ENCODE measurements at places on chromosomes 4 and X.
A peak's percentile ranks its signal among the peaks of the same experiment; 100 is the strongest.

GRCh38 chr4:182831376-182831775 lies 85.8 kb downstream of the DCTD start:
- no peaks in the 10 kb centered on the region for H3K36me3 ChIP-seq
- peaks cover 5% of the 10 kb centered on the region for H3K4me1 ChIP-seq

DNA sequence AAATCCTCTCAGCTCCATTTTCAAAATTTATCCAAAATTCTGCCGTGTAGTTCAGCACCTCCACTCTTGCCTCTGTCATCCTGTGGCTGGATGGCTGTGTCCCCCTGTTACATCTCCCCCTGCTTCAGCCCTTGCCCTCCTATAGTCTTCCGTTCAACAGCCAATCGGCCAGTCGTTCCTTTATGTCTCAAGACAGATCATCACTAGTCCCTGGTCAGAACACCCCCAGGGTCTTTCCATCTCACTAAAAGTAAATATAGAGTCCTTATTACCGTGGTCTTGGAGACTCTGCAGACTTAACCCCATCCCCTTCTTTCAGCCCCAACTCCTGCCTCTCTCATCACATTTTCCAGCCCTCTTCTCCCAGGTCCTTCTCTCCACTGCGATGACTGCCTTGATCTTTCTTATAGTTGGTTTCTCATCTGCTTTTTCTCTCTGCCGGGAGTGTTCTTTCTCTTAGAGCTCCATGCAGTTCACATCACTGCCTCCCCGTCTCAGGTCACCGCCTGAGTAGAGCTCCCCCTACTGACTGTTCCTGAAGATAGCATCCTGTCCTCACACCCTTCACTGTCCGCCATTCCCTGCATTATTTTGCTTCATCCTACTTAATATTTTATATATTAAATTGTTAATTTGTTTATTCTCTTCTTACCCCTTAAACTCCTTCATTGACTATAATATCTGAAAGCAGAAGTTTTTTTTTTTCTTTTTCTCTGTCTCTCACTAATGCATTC lies 736.9 kb upstream of the MAGEB2 start:
- no peak for DNase-seq
- no peaks in the 10 kb centered on the region for H3K4me1 ChIP-seq
- no peak overlapping the region for H3K27ac ChIP-seq
- H3K27me3 ChIP-seq: no peaks in the 10 kb centered on the region

GRCh38 chr4:151095142-151095541 lies 4.3 kb upstream of the RPS3A start:
- H3K36me3 ChIP-seq: peaks cover 8% of the 10 kb centered on the region
- peaks cover 20% of the 10 kb centered on the region for H3K4me1 ChIP-seq
- no peak overlapping the region for H3K27ac ChIP-seq
- no peak overlapping the region for H3K4me3 ChIP-seq

DNA sequence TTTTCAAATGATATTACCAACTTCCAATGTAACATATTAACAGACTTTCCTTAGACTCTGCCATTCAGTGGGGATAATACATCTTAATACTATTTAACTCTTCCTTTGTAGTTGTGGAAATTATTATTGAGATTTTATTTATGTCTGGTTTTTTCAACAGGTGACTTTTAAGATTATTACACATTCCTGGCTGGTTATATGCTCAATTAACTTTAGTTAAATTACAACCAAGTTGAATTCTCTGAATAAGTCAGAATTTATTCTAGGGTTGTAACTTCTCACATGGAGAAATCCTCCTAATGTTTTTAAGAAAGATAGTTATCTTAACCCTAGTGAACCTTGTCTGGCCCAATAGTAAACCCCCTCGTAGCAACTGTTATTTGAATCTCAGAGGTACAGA lies 107.3 kb downstream of the SLC10A6 start:
- H3K4me3 ChIP-seq: no peak overlapping the region
- H3K36me3 ChIP-seq: no peaks in the 10 kb centered on the region
- H3K27me3 ChIP-seq: no peaks in the 10 kb centered on the region
- DNase-seq: no peak
- no peak overlapping the region for H3K27ac ChIP-seq
- H3K4me1 ChIP-seq: no peaks in the 10 kb centered on the region

DNA sequence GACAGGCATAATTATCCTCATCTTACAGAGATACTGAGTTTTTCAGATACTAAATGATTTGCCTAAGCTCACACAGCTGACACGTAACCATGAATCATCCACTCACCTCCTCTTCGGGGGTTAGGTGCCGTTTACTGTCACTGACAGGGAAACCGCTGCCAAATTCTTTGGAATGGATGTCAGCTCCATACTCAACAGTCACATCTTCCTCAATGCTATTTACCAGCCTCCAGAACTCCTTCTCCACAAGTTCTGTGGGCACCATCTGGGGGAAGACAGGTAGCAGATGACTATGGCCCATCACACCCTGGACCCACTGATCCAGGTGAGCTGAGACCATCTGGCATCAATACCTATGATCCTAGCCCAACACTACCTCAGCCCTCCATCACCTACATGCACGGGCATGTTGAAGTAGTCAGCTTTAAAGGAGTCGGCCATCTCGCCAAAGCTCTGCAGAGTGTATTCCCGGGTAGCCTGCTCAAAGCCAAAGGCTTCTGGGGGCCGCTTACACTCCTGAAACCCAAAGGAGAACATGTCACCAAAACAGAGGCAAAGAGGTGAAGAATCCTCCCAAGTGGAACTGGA lies 13.5 kb downstream of the KDM5C start:
- H3K27me3 ChIP-seq: no peaks in the 10 kb centered on the region
- no peaks in the 10 kb centered on the region for H3K4me1 ChIP-seq
- no peak overlapping the region for H3K4me3 ChIP-seq
- no peak overlapping the region for H3K27ac ChIP-seq
- DNase-seq: no peak

GRCh38 chr4:139900964-139901376 lies 235.4 kb downstream of the MGST2 start:
- no peak for DNase-seq
- H3K27me3 ChIP-seq: peaks cover 4% of the 10 kb centered on the region
- H3K27ac ChIP-seq: no peak overlapping the region
- H3K4me3 ChIP-seq: no peak overlapping the region
- H3K4me1 ChIP-seq: peaks cover 12% of the 10 kb centered on the region

- H3K36me3 ChIP-seq: no peaks in the 10 kb centered on the region
- no peak overlapping the region for H3K27ac ChIP-seq
- H3K4me3 ChIP-seq: no peak overlapping the region
- no peak for DNase-seq
These were observed 84.7 kb downstream of the NHS start for GRCh38 chrX:17459661-17460060.

GRCh38 chr4:54139332-54139731 lies 39.4 kb downstream of the GSX2 start:
- H3K36me3 ChIP-seq: no peaks in the 10 kb centered on the region
- no peak for DNase-seq
- H3K27ac ChIP-seq: no peak overlapping the region
- H3K4me1 ChIP-seq: no peaks in the 10 kb centered on the region
- H3K4me3 ChIP-seq: no peak overlapping the region

- peak overlapping the region; percentile 98 for H3K27ac ChIP-seq
- H3K27me3 ChIP-seq: no peaks in the 10 kb centered on the region
These were observed 1.2 kb upstream of the TAPT1 start for GRCh38 chr4:16227462-16227868.

GRCh38 chr4:47031011-47031678 lies at the start of gene GABRB1:
GABRB1 (plus strand) TSS chr4:47031567.
- H3K4me3 ChIP-seq: peak within 1 kb of the TSS; percentile 63
- H3K27ac ChIP-seq: no peak within 1 kb of the TSS
- no peaks in the 10 kb centered on the region for H3K36me3 ChIP-seq

DNA sequence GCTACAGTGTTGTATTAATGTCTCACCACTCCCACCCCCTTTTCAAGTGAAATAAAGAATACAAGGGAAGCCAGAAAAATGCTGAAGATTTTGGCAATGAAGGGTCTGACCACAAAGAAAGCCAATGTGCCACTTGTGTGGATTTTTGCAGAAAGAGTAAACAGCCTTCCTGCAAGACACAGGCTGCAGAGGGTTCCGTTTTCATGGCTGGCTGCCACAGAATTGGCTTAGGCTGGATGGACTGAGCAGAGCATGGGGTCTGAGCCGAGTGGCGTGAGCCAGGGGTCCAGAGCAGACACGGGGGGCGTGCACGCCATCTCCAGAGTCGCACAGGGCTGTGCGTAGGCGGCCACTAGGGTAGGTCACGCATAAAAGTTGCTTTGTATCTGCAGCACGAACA lies 69.2 kb downstream of the MTNR1A start:
- no peaks in the 10 kb centered on the region for H3K27me3 ChIP-seq
- DNase-seq: no peak
- no peak overlapping the region for H3K4me3 ChIP-seq
- no peaks in the 10 kb centered on the region for H3K36me3 ChIP-seq

- H3K27me3 ChIP-seq: peaks cover 13% of the 10 kb centered on the region
- H3K36me3 ChIP-seq: no peaks in the 10 kb centered on the region
- no peak overlapping the region for H3K4me3 ChIP-seq
These were observed 243.3 kb downstream of the CBR4 start for GRCh38 chr4:168766604-168767316.

DNA sequence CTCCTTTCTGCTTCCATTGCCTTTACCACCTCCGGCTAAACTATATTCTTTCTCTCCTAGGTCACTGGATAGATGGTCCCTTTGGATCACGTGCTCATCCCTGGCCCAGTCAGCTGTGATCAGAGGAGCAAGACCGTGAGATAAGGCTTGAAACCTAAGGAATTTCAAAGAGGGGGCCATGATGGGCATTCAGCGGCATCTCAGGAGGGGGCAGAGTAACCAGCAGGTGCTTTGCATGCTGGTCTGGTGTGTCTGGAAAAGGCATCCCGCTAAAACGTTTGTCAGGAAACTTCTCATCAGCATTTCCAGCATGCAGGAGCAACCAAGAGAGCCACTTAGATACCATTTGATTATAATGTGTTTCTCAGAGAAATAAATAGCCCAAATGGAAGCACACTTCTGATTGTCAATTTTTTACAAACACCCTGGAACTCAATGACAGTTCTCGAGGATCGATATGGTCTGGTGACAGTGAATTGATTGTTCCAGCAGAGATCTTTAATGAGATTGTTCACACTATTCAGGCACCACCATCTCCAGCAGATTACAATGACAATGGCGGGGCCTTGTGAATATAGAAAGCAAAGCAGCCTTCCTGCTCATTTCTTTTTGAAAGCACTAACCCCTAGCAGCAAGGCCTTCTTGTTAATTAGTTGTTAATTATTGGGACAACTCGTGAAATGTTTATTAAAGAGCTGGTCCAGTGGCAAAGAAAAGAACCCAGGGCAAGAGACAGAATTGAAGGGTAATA lies 327.1 kb downstream of the PTTG2 start:
- H3K4me3 ChIP-seq: no peak overlapping the region
- DNase-seq: no peak
- peaks cover 13% of the 10 kb centered on the region for H3K27me3 ChIP-seq
- H3K27ac ChIP-seq: no peak overlapping the region
- H3K4me1 ChIP-seq: peaks cover 2% of the 10 kb centered on the region
- no peaks in the 10 kb centered on the region for H3K36me3 ChIP-seq

GRCh38 chr4:9716093-9716492 lies 65.3 kb upstream of the DRD5 start:
- peaks cover 1% of the 10 kb centered on the region for H3K4me1 ChIP-seq
- H3K27me3 ChIP-seq: peaks cover 6% of the 10 kb centered on the region
- H3K36me3 ChIP-seq: no peaks in the 10 kb centered on the region
- no peak overlapping the region for H3K27ac ChIP-seq

DNA sequence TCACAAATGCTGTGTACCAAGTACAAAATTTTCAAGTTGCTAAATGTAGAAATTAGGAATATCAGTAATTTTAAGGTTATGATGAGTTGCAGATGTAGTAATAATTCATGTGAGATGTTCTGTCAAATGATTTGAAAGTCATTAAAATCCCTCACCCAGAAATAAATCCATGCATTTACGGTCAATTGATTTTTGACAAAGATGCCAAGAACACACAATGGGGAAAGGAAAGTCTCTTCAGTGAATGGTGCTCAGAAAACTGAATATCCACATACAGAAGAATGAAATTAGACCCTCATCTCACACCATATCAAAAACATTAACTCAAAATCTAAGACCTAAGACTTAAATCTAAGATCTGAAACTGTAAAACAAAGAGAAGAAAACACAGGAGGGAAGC lies 12.9 kb upstream of the BMPR1B start:
- peaks cover 2% of the 10 kb centered on the region for H3K27me3 ChIP-seq
- H3K4me1 ChIP-seq: no peaks in the 10 kb centered on the region
- H3K36me3 ChIP-seq: no peaks in the 10 kb centered on the region
- DNase-seq: no peak
- H3K4me3 ChIP-seq: no peak overlapping the region

DNA sequence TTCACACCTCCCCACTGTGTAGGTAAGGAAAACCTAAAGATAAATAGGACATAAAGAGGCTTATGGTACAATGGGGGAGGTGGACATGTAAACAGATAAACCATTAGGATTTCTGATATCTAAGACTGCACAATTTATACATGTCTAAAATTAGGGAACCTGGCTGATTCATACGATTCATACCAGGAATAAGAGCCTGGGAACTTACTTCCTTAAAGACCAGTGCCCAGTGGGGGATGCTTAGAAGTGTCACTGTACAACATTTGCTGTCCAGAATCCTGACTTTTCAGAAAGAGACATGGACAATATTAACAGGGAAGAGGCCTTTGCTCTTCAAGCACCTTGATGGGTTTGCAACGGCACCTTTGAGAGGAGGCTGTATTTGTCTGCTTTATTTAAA lies 116.8 kb upstream of the KIT start:
- H3K4me1 ChIP-seq: peaks cover 7% of the 10 kb centered on the region
- no peak overlapping the region for H3K4me3 ChIP-seq
- H3K27ac ChIP-seq: no peak overlapping the region
- peaks cover 7% of the 10 kb centered on the region for H3K27me3 ChIP-seq
- DNase-seq: no peak

DNA sequence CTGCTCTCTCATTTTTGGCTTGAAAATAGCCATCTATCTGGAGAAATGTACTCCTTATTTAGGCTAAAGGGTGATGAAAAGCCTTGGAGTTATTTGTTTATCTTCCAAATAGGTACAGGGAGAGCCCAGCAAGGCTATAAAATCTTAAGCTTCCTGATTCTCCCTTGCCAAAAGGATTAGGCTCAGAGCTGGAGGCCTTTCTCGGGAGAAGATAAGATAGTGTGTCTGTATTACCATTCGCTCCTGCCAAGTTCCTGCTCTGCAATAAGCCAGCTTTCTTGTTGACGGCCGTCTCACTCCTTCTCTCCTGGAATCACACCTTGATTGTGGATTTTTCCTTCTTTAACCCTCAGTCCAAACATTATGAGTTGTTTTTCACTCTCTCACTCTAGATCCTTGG lies 171.8 kb upstream of the TTC29 start:
- no peaks in the 10 kb centered on the region for H3K4me1 ChIP-seq
- no peak overlapping the region for H3K4me3 ChIP-seq

DNA sequence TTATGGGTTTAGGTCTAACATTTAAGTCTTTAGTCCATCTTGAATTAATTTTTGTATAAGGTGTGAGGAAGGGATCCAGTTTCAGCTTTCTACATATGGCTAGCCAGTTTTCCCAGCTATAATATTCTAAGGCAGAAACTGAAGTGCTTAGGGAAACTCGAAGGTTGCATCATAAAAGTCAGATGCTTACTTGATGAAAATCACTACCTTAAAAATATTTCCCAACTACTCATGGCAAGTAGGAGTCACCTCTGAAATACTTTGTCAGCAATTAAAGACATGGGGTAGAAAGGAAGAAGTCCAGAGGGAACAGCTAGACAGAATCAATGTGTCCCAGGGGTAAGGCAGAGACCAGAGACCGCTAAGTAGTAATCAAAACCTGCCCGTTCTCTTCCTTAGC lies 6.3 kb upstream of the AP1S2 start:
- H3K4me3 ChIP-seq: no peak overlapping the region
- H3K4me1 ChIP-seq: no peaks in the 10 kb centered on the region
- H3K27ac ChIP-seq: no peak overlapping the region
- no peak for DNase-seq
- H3K36me3 ChIP-seq: no peaks in the 10 kb centered on the region

- no peak overlapping the region for H3K4me3 ChIP-seq
- H3K27me3 ChIP-seq: no peaks in the 10 kb centered on the region
- peaks cover 70% of the 10 kb centered on the region for H3K4me1 ChIP-seq
- H3K36me3 ChIP-seq: no peaks in the 10 kb centered on the region
- no peak for DNase-seq
- peak overlapping the region; percentile 51 for H3K27ac ChIP-seq
These were observed 98.1 kb upstream of the ENPP6 start for GRCh38 chr4:184315675-184316359.
